ENCODE measurements at places on chromosomes 3 and 15.
A peak's percentile ranks its signal among the peaks of the same experiment; 100 is the strongest.

DNA sequence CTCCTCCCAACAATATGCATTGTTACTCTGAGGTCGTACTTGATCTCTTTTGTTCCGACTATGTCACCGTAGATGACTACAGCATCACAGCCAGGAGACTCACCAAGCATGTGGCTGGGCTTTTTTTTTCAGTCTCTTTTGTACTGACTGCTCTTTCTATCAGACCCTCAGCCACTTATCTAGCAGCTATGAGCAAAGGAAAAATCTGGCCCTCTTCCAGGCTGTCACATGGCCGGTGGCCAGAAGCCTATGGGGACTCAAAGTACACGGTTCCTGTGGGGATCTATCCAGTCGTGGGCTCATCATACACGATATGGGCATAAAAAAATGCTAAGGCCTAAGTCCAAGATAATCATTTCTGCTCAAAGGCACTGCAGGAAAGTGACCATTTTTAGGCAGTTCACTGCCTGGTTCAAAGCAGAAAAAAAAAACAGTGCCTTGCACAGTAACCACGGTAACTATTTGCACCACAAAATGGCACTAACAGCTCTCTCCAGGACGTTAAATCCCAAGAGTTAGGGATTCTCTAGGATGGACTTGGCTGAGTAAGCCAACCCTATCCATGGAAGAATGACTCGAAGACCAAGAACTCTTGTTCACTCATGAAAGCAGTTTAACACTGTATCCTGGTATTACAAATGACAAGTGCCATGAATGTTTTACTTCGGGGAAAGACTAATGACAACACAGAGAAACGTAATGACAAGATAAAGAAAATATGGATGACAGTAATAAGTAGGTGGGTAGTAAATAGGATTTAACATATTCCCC is 50.3 kb downstream of the SHQ1 start:
- no peak for ATAC-seq

- ATAC-seq = peak; percentile 95
Measured at GRCh38 chr15:92848852-92849598, 51.1 kb upstream of the CHD2 start.

DNA sequence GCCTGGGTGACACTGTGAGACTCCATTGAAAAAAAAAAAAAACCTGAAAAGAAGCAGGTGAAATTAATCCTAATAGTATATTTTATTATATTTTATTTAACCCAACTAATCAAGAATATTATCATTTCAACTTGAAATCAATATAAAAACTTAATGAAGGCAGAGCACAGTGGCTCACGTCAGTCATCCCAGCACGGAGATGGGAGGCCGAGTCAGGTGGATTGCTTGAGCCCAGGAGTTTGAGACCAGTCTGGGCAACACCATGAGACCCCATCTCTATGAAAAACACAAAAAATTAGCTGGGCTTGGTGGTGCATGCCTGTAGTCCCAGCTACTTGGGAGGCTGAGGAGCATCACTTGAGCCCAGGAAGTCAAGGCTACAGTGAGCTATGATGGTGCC is 33.3 kb upstream of the SLC41A3 start:
- ATAC-seq = no peak

DNA sequence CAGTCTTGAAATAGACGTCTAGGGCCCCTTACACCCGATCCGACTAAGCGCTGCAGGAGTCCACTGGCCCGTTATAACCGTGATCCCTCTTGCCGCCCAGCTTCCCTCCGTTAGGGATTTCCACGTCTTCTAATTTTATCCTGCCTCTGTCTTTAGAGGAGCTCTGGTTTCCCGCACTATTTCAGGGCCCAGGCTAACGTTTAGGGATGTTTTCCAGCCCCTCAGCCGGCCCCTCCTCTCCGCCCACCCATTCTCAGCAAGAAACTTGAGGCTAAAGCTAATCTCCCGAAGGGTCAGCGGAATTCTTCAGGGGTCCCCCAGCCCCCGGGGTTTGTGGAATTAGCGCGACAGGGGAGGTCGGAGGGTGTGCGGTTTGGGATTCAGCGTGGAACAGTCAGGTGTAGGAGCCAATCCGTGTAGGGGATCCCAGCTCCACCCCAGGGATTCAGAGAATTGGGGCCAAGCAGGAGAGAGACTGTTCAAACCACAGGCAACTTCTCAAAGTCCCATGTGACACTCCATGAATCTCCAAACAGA is 1.6 kb downstream of the PTX3 start:
- ATAC-seq = no peak

DNA sequence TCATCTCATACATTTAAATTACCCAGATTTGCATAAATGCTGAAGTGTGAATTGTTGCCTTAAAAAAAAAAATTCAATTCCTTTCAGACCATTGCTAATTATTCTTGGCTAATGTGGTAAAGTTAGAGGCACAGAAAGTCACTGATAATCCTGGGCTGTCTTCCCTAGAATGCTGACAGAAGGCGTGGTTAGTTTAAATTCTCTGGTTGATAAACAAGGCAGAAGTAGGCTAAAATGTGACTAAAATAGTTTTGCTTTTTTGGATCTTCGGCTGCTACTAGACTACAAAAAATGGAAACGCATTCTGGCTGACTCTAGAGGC is 193.7 kb downstream of the OTOL1 start:
- ATAC-seq = no peak
